ENCODE measurements at places on chromosomes 2 and 18.

DNA sequence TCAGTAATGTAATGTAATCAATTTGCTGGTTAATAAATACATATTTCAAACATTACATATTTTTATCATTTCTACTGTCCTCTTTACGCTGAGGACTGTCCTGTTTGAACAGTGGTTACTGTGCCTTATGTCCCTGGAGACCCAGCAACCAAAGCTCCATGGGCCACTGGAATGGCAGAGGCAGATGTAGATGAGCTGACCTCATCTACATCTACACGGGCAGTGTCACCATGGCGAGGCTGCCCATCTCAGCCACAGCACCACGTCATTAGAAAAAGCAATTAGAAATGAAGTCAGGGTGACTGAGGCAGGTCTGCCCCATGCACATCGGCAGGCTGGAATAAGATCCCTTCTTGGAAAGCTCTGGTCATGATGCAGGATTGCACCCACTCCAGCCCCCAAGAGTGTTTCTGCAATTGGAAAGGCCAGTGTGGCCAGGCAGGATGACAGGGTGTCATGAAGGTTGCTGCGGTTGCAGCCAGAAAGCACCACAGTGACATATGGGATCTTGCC, 237.5 kb downstream of the NDUFA10 start:
- ATAC-seq = peak; percentile 45

DNA sequence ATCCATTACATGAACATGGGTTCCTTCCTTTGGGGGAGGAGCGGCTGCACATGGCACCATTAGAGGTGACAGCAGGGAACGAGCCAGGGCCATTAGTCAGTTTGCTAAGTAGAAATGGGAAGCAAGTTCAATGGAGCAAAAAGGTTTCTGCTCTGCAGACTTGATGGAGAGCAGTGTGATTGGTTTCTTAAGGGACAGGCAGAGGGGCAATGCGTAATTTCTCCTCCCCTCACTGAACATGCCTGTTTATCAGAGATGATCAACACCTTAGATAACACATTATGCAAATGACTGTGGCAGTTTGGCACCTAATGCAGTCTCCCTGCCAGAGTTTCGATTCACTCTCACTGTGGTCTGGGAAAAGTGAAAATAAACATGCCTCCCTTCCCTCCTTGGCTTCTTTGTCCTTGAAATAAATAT, 414.5 kb downstream of the STK39 start:
- peak; percentile 35 for ATAC-seq

DNA sequence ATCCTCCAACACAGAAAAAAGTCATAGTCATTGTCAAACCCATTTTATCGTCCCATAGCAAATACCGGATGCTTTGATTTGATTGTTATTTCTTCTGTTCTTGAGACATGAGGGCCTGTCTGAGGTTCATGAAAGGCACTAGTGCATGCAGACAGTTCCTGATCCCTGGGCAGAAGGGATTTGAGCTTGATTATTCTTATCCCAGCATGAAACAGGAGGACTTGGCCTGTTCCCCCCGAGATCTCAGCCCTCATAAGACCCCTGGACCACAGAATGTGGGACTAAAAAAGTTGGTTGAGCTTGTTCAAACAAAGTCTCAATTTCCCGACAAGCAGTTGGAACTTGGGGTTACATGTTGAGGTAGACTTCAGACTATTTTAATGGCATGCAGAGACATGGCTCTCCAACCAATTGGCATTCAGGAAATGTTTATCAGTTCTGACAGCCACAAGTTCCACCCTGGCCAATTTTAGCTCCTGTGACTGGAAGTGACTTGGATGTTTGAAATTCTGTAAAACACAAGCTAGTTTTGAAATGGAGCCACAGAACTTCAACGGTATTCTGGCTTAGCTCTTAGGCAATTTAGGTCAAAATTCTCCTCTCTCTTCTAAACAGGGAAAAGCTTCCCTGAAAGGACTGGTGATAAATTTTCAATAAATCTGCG, 366.9 kb upstream of the SLC14A2 start:
- no peak for ATAC-seq

GRCh38 chr18:63180321-63180720, 139.2 kb downstream of the BCL2 start:
- no peak for ATAC-seq

DNA sequence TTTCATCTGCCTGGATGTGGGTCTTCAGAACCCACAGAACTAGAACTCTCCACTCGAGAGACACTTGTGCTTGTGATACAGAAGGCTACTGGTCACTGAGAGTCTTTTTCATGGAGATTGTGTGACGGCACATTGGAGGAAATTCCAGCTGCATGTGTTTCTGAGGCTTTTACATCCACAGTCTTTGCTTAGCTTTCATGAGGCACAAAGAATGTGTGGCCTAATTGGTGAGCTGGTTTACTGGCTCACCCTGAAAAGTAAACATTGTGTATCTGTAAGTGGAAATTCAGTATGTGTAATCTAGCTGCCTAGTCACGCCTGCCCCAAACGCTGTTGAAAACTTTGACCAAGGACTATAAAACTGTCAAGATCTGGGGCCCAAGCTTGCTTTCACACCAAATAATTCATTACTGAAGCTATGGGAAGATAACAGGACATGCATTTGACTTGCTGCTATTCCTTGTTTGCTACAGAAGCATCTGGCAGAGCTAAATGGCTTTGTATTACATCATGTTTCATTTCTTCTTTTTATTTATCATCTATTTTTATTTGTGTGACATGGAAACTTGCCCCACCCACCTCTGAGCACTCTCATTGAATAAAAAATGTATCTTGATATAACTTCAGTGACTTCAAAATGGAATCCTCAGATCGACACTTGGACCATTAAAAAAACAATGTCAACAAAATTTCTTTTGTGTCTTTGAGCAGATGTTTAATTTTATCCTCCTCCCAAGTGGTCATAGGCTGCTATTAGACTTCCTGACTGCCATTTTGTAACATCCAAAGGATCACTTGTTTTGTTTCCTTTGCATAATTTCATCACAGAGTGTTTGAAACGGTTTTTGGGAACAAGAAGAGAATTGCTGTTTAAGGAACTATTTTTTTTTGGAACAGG, 80.2 kb downstream of the EFEMP1 start:
- ATAC-seq = peak; percentile 81

DNA sequence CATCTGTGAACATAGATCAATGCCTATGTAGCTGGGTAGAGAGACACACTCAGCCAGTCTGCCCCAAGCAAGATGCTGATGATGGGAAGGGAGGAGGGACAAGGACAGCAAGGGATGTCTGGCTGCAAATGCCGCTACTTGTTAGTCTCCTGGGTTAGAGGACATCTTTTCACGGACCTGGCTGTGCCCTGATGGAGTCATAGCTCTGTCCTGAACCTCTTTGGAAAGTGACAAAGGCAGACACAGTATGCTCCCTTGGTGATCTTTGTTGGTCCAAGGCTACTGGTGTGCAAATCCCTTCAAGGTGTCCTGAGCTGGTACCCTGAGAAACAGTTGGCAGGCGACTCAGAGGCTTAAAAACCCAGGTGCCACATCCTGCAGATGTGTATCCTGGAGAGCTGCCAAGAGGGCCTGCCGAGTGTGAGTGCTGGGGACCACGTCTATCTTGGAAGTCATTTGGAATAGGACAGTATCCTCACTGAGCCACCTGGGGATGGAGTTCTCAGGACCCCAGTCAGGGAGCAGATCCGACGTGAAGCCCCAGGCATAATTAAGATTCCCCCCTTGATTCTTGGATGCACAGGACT, 10.8 kb downstream of the FOSL2 start:
- ATAC-seq = no peak

- no peak for ATAC-seq
Observed at GRCh38 chr2:20471148-20471547, 24.3 kb downstream of the RHOB start.

DNA sequence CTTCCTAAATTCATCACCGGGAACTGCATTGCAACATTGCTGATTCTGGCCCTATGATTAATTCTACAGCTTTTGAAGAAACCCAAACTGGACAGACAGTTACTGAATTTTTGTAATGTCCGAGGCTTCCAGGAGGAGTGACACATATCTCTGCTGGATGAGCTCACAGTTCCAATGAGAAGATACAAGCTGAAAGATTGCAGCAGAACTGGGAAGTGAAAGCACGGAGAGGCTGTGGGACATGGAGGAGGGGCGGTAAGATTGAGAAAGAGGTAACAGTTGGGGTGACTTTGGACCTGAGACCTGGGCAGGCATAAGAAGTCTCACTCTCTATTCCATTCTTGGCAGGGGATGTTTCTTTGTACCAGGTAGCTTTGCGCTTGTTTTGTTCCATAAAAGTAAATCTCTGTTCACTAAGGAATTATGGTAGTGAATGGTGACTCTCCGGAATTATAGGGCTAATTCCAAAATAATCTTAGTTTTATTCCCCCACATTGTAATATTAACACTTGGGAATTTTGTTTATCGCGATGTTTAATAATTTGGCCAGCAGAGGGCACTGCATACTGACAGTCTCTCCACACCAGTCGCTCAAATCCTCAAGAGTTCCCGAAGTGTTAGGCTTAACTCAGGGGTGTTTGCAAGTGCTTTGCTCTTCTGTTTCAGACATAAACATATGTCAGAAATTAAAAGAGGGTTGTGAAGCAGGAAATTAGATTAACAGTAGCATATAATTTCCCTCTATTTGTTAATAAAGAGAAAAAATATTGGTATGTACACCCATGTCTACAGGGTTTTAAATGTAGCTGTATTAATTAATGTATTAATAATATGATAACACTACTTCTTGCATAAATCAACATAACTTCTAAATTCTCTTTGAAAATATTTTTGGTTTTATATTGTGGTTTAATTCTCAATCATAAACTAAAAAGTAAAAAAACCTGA, 201.4 kb downstream of the SOCS6 start:
- peak; percentile 46 for ATAC-seq
